AG04450 (cell line): ENCODE measurements at places on chromosomes 5 and 9.

DNA sequence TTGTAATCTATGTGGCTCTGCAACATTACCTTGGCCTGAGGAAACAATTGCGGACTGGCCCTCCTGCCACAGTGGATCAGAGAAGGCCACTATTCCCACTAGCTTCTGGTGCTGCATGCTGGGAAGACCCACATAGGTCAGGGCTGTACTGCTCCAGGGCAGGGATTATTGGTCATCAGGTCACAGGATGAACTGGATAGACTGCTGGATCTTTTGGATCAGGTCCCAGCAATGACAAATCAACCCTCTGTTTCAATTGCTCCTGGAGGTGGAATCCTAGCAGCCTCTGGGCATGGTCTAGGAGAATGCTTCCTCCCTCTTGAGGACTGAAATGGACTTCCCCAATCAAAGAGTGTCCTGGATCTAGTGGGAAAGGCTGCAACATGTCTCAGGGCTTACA is 66.7 kb upstream of the PHF24 start:
- DNase-seq, result no peak

GRCh38 chr5:129122560-129122959 is 28.0 kb downstream of the ISOC1 start:
- DNase-seq, result no peak

DNA sequence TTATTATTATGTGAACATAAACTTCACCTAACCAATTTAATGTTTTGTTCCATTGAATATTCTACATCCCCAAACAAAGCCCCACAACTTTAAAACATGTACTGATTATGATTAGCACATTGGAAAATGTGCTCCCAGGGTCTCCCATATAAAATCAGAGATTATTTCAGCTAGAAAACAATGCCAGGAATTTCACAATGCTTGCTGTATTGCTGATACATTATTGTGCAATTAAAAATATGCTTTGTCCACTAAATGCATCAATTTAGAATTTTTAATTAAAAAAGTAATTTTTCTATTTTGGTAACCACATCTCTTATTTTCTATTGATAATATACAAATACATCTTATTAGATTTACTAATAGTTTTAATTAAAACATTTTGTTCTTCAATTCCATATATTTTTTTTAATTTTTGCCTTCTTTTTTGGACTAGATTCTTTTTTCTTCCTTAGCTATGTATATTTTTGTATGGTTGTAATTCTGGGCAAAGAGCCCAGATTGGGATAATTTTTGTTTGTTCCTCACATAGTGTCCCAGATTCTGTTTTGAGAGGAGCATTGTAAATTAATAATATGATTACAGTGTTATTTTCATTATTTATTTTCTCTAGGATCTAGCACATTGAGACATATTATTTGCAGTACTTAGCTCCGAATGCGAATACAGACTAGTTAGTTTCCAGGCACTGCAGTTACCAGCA is 241.5 kb upstream of the CDH18 start:
- DNase-seq, result no peak

DNA sequence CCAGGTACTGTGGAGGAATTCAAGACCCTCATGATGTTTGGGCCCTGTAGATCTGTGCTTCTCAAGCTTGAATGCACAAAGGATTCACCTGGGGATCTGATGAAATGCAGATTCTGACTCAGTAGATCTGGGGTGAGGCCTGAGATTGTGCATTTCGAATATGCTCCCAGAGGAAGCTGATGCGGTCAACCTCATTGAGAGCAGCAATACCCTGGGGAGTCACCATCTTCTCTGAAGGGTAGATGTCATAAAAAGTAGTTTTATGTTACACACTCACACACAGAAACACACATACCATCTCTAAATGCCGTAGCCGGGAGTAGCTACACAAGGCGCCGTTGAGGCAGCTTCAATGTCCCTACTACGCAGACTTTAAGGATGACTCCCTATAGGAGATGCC is 55.8 kb upstream of the CPEB4 start:
- no peak for DNase-seq

- DNase-seq, result no peak
These were observed 1.9 kb upstream of the IDNK start for GRCh38 chr9:83620841-83621636.

DNA sequence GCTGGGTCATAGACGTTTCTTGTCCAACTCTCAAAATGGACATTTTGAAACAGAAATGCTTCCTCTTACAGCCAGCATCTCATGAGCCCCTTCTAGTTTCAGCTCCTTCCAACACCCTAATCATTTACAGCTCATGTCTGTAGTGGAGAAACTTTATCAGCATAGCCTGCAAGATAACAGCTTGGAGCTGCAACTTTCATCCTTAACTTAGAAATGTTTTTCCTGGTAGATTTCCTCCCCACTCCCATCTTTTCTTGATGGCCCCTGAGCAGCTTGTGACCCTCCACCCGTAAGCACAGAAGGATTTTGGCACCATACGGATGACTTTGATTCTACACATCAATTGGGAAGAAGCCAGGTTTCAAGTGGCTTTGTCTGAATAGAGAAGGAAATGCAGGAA is 53.5 kb upstream of the TGFBR1 start:
- no peak for DNase-seq

GRCh38 chr9:108434502-108434901 is 421.3 kb downstream of the ACTL7B start:
- no peak for DNase-seq

DNA sequence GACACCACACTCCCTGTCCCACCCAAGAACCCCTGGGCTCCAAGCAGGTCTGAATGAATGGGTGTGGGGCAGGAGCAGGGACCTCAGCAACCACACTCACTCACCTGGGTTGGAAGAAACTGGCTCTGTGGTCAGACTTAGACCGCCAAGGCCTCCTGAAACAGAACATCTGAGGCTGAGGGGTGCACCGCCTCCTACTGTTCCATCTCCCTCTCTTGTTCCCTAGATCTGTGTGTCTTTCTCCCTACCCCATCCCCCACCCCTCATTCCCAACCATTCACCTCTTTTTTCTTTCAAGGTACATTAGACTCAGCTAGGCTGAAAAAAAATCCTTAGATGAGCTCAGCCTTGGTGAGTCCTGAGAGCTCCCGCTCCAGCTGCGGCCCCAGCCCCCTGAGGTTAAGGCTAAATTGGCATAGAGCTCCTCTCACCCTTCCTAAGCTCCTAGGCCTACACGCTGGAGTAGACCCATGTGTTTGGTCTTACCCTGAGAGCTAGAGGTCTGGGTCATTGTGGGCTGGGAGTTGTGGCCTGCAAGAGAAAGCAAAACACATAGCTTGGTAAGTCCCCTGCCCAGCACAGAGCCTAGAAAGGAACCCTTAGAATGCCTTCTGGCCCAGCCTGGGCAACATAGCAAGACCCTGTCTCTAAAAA is 4.8 kb downstream of the ECSCR start:
- DNase-seq, result no peak

DNA sequence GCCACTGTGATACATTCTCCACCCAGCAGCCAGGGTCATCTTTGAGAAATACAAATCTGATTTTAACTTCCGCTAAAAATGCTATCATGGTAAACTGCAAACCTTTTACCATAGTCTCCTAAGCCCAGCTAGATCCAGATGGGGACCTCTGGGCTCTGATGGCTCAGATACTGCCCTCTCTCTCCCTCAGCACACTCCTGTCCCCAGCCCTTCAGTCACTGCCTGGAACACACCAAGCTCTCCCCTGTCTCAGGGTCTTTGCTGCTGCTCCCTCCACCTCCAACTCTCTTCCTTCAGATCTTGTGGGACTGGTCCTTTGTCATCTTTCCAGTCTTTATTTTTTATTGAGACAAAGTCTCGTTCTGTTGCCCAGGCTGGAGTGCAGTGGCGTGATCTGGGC is 65.1 kb downstream of the SPRY4 start:
- DNase-seq, result no peak

- no peak for DNase-seq
These were observed 68.5 kb upstream of the MYO10 start for GRCh38 chr5:17004441-17005106.

DNA sequence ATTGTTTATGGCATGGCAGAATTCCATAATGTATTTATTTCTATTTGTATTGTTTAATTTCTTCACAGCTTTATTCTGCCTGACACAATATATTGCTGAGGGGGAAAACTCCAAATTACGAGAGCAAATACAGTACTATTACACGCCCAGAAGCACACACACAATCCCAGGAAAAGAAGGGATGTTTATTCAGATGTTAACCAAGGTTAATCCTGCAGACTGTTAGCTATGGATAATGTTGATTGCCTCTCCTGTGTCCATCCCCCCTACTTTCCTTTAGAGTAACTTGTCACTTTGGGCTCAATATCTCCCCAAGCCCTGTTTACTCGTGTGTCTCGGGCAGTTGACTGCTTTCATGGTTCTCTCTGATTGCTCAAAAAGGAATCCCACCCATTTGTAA is 84.2 kb upstream of the ERCC6L2 start:
- no peak for DNase-seq

- no peak for DNase-seq
These were observed 140.2 kb downstream of the FBN2 start for GRCh38 chr5:128397876-128398275.

GRCh38 chr9:37639109-37639762 is 11.5 kb upstream of the FRMPD1 start:
- no peak for DNase-seq

GRCh38 chr5:165134155-165134554 is 1628.7 kb downstream of the MAT2B start:
- DNase-seq, result no peak

DNA sequence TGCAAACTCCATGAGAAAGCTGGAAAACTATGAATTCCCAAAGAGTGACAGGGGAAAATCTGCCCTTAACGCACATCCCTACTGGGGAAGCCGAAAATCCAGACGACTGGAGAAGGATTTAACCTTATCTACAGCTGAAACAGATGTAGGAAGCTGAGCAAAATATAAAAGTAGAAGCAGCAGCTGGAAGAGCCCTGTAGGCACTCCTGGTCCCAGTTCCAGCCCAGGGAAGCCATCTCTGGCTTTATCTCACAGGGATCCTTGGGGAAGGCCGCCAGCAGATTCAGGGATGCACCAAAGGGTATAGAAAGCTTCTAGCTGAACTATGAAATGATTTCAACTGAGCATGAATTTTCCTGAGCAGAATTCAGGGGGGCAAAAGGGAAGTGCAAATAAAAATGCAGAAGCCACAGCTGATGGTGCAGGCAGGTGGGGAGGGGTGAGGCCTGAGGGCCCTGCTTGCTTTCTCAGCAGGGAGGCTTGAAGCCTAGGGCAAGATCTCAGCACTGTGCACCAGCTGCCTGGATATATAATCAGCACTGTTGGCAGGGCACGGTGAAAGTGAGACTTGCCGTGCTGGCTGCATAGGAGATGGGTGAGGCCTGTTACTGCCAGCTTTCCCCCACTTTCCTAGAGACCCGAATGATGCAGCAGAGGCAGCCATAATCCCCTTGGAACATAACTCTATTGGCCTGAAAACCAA is 2019.5 kb upstream of the NUDT12 start:
- DNase-seq, result no peak

- peak; percentile 65 for DNase-seq
These were observed 67.4 kb downstream of the CTSL start for GRCh38 chr9:87793292-87793691.

DNA sequence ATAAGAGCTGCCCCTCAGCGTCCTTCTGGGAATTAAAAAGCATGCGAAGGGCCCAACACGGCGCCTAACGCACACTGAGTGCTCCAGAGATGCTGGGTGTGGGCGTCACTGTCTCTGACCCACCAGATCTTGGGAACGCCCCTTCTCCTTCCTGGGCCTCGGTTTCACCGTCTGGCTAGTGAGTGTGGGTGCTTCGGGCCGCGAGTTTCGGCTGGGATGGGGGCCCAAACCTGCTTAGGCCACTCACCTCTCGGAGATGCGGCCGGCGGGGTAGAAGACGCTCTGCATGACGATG is 3.7 kb downstream of the PIP5KL1 start:
- no peak for DNase-seq

GRCh38 chr9:123402981-123403509 is 47.0 kb downstream of the CRB2 start:
- DNase-seq, result no peak

- DNase-seq, result no peak
These were observed 61.2 kb upstream of the COL15A1 start for GRCh38 chr9:98882569-98882923.

- no peak for DNase-seq
These were observed 187.6 kb upstream of the TNC start for GRCh38 chr9:115305543-115305942.

DNA sequence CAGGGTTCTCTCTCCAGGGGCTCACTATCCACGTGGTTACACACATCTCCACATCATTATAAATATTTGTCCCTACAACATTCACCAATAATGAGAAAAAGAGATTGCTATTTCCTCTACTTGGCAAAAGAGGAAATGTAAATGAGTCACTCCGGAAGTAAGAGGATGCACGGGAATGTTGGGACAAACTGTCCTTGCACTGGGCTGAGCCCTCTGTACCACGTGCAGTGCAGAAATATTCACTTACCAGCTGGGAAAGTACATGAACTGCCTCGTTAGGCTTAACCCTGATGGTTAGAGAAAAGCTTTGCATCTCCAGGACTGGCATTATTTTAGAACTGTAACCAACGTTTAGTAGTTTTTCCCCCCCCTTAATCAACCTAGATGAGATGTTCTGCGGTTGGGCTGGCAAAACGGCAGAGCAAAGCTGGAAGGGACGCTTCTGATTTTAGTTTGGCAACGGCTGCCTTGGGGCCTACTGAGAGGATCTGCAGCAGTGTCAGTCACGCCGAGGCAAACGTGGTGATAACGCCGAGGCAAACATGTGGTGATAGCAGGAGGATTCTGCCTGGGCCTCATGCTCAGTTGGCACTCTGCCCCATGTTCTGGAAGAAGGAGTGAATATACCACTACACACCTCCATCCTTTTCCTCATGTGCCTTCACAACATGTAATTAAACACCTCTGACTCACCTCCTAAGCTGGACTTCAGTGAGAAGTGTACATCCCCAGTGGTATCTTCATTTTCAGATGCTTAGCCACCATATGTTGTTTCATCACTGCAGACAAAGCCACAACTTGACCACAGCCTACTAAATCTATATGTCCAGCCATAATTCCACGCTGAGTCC is 661.4 kb upstream of the KLF4 start:
- DNase-seq, result peak; percentile 11

GRCh38 chr5:38847559-38848347 is 1.9 kb downstream of the OSMR start:
- DNase-seq, result no peak

DNA sequence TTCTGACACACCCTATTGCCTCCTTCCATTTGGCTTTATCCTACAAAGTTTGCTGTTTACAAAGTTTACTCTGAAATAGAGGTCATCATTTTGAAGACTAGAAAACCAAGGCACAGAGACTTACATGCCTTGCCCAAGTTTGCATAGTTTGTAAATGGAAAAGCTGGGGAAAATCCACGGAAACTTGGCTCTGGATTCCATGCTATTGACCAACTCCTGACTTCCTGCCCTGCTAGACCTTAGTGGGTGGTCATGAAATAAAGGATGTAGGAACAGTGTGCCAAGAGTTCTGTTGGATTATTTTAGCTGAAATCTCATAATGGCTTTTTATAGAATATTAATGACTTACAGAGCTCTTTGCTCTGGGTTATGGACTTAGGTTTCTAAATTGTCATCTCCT is 69.5 kb downstream of the GRIA1 start:
- DNase-seq, result no peak

DNA sequence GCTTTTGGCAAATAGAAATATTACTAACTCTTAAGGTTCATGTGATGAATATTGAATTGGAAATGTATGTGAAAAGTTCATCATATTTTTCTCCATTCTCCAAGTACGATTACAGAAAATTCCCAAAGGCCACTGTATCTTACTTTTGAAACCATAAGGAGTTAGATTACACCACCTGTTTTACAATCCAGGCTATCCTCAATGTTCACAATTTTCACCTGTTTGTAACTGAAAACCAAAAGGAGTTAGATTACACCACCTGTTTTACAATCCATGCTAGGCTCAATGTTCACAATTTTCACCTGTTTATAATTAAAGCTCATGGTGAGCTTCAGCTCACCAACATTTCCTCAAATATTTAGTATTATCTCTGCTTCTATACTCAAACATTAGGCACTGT is 188.0 kb downstream of the HCN1 start:
- DNase-seq, result no peak
